ENCODE measurements at places on chromosomes 1 and 21. TPM values are rescaled to one million over a fixed set of nuclear protein-coding genes. Genes with fewer than 3 reads are reported as not detected.

ZYG11A gene
- 0.73 TPM for total RNA-seq

IFI44 gene
- total RNA-seq, result 8.2 TPM

CCDC181 gene
- 0.41 TPM for total RNA-seq

DNA sequence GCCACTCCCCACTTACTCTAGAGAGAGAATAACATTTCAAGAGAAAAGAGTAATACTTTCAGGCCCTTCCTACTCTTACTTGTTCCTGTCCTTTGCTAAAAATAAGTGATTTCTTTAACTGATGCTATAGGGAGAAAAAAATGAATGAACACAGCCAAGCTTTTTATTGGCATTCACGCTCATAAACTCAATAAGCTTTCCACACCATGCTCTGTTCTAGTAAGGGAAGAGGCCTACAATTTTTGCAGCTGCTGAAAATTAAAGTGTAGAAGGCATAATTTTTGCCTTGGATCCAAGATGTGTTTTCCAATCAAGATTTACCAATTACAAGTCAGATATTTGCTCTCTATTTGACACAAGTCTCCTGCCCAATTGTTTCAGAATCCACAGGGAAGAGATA is 188.1 kb upstream of the RGS18 start:
- DNase-seq, result no peak

- no peak for DNase-seq
Measured at GRCh38 chr1:109282497-109282951, 421 bp downstream of the PSRC1 start.

DNA sequence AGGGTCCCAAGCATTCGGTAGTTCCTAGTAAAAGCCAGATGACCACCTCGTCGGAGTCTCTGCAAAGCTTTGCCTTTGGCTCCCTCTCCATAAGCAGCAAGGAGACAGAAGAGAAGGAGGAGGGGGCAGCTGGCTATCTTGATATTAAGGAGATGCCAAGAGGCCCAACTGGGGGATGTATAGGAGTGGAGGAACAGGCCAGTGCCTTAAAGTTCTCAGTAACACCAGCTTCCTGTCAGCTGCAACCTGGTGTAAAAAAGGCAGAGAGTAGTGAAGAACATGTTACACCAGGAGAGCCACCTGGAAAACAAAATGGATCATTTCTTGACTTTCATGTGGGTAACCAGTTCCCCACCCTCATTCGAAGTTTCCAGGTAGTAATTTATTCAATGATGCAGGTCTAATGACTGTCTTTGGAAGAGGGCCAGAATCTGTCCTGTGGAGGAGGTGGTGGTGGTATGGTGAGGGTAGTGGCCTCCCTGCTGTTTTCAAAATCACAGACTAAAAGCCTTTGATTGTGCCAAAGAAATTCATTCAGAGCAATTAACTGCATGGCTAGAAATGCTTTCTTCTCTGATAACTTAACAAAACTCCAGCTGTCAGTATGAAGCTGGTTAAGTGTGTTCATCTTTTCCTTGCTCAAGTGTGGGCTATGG is 27.3 kb downstream of the TMEM200B start:
- no peak for DNase-seq

DNA sequence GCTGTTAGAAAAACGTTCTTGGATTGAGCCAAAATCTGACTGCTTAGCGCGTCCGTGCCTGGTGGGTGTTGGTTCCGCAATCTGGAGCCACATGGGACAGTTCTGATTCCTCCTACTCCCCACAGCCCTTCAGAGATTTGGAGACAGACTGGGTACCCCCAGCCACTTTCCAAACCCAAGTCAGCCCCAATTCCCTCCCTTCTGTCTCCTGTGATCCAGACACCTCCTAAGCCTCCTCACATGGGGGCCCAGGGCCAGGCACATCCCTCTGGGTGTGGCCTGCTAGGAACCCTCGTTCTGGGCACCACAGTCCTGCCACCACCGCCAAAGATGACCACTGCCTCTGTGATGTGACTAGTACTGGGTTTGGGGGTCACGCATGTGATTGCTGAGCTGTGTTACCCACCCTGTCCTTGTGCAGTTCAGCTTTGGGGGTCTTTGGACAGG is 4.8 kb downstream of the PLA2G5 start:
- no peak for DNase-seq

DNA sequence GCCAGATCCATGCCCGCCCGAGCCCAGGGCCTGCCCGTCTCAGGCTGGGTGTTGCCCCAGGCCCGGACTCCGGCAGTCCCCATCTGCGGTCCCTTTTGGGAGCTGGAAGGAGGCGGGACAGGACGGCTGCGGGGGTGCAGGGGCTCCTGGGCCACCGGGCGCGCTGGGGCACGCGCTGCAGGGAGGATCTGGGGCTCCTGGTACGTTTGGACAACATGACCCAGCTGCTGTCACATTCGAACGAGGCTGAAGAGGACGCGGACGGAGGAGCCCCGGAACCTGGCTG is 6.6 kb upstream of the CALML6 start:
- DNase-seq, result no peak

GRCh38 chr1:39063191-39063590 is 37.0 kb downstream of the NDUFS5 start:
- DNase-seq, result no peak

- no peak for DNase-seq
Measured at GRCh38 chr1:56933606-56934005, 32.2 kb downstream of the C8B start.
